ENCODE measurements at places on chromosomes 3 and 15. TPM values are rescaled to one million over a fixed set of nuclear protein-coding genes. Genes with fewer than 3 reads are reported as not detected.

- DNase-seq = no peak
These were observed 53.1 kb downstream of the TGFBR2 start for GRCh38 chr3:30659270-30660130.

- peak; percentile 38 for DNase-seq
These were observed 20.4 kb upstream of the NFKBIZ start for GRCh38 chr3:101828691-101829436.

DNA sequence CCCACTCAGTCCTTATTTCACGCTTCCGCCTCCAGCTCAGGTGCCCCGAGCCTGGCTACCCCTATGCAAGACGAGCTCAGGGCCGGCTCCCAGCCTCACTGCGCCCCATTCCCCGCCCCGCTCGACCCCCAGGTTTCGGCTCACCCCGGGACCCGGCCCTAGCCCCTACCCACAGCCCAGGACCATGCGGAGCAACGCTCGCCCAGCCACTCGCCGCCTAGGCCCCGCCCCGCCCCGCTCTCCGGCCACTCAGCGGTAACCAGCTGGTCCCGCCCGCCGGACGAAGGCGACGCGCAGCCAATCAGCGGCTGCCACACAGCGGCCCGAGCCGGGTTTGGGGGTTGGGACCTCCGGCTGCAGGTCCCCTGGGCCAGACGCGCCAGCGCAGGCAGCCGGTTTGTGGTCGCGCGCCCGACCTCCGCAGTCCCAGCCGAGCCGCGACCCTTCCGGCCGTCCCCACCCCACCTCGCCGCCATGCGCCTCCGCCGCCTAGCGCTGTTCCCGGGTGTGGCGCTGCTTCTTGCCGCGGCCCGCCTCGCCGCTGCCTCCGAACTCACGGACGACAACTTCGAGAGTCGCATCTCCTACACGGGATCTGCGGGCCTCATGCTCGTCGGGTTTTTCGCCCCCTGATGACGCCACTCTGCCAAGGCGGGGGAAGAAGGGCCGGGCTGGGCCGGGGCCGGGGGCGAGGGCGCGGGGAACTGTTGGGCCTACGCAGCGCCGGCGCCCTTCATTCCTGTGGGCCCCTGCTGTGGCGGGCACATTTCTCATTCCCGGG lies at the start of gene CATSPER2:
Gene CATSPER2, minus strand, starts transcription at position 196 of the 781 bp plus-strand sequence. CDS start 783 bp downstream, outside the sequence.
- no peak for DNase-seq

- no peak for DNase-seq
These were observed 483.6 kb downstream of the ERC2 start for GRCh38 chr3:55984626-55985025.

GRCh38 chr3:146077181-146077580 lies 83.8 kb downstream of the PLOD2 start:
- no peak for DNase-seq

DNA sequence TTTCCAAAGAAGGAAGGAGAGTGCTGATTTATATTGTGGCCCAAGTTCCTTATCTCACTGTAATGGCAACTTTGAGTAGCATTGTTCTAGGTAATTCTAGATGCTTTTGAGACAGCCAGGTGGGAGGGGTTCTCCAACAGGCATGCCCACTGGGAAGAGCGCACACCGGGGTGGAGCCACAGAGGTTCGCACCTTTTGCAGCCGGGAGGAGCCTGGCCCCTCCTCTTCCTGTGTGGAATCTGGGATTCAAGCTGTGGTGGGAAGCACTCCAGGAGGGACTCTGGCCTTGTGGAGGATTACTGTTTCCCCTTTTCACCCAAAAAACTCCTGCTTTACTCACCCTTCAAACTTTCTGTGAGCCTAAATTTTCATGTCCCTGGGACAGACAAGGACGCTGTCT lies 53.1 kb downstream of the CFAP20DC start:
- no peak for DNase-seq

- no peak for DNase-seq
These were observed 1.7 kb downstream of the ZMAT3 start for GRCh38 chr3:179069762-179070390.

- no peak for DNase-seq
These were observed 22.8 kb upstream of the NOX5 start for GRCh38 chr15:68991723-68992122.

- no peak for DNase-seq
These were observed 68.1 kb downstream of the EPHB3 start for GRCh38 chr3:184629555-184630160.

DNA sequence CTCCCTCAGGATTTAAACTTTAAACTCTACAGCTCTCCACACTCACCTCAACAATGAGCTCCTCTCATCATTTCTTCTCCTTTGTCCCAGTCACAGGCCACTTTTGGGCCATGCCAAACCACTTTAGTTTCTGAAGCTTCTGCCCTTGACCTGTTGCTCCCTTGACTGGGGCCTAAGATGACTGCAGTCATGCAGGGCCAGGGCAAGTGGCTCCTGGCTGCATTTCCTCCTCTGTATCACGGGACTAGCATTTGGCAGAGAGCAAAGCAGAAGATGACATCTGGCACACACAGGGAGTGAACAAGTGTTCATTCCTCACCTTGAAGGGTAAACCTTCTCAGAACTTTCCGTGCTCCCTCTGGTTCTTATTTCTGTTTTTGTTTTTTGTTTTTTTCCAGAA lies 136.9 kb downstream of the PDE8A start:
- DNase-seq = no peak

DNA sequence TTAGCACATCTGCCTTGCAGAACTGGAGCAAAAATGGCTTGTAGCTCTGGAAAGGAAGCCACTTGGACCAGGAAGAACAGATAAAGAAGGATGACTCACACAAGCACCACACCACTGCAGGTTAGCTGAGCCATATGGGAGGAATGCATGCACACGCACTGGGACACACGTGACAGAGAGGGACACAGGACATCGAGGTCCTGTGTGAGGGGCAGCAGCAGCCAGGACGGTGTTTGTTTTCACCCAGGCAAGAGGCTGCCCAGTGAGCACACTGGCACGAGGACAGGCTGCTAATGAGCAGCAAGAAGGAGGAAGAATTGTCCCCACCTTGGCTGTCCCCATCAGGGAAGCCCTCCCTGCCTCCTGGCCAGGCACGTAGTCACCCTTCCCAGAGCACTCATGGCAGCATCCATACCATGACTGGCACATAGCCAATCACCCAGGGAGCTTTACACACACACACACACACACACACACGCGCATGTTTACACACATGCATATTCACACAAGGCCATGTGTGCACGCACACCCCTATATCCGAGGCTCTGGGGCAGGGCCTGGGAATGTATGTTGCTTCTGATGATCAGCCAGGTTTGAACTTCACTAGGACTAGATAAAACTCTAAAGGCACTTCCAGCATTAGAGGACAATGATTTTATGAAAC lies 24.0 kb upstream of the SPTBN5 start:
- no peak for DNase-seq

DNA sequence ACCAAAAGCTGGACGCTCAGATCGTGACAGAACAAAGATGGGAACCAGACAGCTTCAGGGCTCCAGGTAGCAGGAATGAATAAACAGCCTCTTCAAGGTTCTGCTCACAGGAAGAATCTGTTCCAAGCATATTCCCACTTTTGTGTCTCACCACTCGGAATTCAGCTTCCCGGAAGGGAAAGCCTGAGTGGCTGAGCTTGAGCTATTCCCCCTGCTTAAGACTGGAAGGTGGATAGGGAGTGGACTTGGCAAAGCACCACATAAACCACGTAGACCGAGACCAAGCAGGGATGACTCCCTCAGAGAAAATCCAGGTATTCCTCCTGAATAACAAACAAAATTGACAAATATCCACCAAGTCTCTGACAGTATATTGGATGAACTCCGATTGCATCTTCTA lies 180.2 kb upstream of the NR2F2 start:
- no peak for DNase-seq

- DNase-seq = no peak
These were observed 8.3 kb upstream of the CHRM5 start for GRCh38 chr15:33959844-33960548.

- no peak for DNase-seq
These were observed 317.3 kb downstream of the ZBTB20 start for GRCh38 chr3:114829783-114830182.

DNA sequence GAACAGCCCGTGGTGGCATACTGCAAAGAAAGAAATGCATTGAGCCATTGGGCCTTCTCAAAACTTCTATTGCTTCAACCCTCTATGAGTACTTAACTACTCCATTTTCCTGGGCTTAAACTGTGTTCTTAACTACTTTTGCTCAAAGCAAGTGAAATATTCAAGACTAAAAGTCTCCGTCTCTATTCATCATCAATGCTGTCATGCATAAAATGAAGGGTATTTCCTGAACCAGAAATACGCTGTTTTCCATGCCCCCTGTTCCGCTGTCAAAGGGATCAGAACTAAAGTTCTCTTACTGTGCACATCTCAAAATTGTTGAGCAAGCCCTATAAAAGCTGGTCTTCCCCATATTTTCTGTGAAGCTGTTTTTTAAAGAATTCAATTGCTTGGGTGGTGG lies 20.3 kb downstream of the SIAH2 start:
- DNase-seq = no peak

DNA sequence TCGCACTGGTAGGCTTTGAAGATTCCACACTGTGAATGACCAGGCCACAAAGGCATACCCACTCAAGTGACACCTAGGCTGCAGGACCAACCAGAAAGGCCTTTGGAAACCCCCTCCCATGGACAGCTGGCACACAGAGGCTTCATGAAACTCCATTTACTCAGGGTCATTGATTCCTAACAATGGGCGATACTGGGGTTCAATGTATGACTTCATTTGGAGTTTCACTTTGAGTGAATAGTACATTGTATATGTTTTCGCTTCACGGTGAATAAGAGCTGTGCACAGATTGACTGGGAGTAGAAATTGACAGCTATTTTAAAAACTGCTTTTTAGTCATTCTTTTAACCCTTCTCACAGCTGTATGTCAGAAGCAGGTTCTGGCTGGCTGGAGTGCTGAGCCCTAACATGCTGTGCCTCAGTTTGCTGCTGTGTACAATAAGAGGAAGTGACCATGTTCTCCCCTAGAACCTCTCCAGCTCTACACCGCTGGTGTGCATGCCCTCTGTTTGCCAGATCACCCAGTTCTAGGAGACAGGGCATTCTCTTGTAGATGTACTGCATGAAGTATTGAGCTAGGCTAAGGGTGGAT lies 15.4 kb upstream of the CX3CR1 start:
- no peak for DNase-seq

Gene SPATA12
- not detected for total RNA-seq

Gene KIF7
- total RNA-seq = 9.0 TPM

Gene MB21D2
- total RNA-seq = 18.2 TPM

Gene GOLGA6D
- not detected for total RNA-seq

Gene GRK7
- total RNA-seq = 0.46 TPM

Gene HTR3E
- total RNA-seq = not detected

Measured in omental fat pad (tissue), 4 donors.